ENCODE measurements at places on chromosomes 16 and 17. TPM values are rescaled to one million over a fixed set of nuclear protein-coding genes. Genes with fewer than 3 reads are reported as not detected.

GAST gene
- not detected for total RNA-seq

KLHL10 gene
- total RNA-seq = 0.29 TPM

ANKS4B gene
- total RNA-seq = not detected

CBFA2T3 gene
- not detected for total RNA-seq

ENPP7 gene
- total RNA-seq = not detected

GDPD3 gene
- 2.1 TPM for total RNA-seq

AFMID gene
- 94.3 TPM for total RNA-seq

FDXR gene
- total RNA-seq = 8.4 TPM

DNA sequence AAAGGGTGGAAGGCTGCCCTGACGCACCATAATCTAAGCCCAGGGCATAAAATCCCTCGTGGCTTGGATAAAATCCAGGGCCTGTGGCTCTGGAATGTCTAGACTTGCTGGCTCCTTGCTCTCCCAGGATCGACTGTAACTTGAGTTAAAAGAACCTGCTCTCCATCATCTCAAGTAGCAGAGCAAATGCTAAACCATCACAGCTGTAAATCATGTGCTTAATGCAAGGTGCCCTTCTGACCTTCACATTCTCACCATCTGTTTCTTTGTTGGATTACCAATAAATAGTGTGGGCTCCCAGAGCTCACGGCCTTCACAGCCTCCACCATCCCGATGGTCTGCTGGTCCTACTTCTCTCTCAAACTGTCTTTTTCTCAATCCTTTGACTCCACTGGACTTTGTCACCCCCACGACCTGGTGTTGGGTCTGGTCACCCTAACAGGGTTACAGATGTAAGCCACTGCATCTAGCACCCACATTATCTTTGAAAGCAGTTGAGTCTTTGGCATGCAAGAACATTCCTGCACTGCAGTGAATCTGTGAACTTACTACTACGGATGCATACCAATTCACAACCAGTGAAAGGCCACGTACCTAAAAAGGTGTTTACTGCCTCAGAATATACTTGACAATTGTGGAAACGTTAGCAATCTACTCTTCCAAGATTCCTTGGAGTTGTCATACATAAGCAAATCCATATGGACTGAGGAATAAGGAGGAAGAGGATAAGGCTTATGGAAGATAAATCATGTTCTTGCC lies 15.3 kb downstream of the RSL1D1 start:
- H3K4me3 ChIP-seq = no peak overlapping the region
- no peak for DNase-seq
- H3K27ac ChIP-seq = no peak overlapping the region
- peaks cover 45% of the 10 kb centered on the region for H3K36me3 ChIP-seq
- no peaks in the 10 kb centered on the region for H3K27me3 ChIP-seq
- no peaks in the 10 kb centered on the region for H3K4me1 ChIP-seq

DNA sequence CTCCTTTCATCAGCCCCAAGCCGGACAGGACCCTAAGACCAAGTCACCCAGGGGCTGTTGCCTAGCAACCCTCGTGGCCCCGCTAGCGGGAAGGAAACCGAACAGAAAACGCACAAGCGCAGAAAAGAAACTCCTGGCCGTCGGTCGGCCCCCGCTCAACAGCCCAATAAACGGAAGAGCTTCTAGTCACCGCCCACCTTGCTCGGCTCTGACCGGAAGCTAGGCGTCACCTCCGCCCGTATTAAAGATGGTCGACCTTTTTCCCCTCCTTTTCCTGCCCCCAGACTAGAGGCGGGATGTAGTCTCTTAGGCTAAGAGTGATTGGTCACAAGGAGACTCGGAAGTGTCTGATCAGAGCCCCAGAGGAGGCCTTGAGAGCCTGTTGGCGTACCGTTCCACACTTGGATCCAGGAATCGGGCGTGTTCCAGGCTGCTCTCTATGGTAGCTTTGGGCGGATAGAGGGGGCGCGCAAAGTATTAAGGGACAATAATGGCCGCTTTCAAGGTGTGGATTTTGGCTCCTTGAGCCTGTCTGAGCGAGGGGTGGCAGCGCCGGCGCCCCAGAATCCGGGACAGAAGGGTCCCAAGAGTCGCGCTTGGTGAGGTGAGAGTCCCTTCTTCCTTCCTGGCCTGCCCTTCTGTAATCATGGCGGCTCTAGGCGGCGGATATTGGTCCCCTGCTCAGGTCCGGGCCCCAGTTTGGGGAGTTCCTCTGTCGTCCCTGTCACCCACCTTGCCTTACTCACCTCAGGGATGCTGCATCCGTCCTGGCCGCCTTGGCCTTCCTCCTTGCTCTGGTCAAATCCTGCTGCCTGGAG lies at the start of the genes DHX38 and TXNL4B:
Gene DHX38 (plus strand): TSS at position 400 of the 818 bp plus-strand sequence. CDS start 2,311 bp downstream, outside the sequence.
Gene TXNL4B (minus strand): TSS at position 173 of the 818 bp plus-strand sequence. CDS start 2,871 bp downstream, outside the sequence.
- H3K4me3 ChIP-seq = peak within 1 kb of the TSS; percentile 100
- H3K27me3 ChIP-seq = no peaks in the 10 kb centered on the region
- peaks cover 29% of the 10 kb centered on the region for H3K36me3 ChIP-seq
- peaks cover 34% of the 10 kb centered on the region for H3K4me1 ChIP-seq
- H3K27ac ChIP-seq = peak within 1 kb of the TSS; percentile 69
- peak; percentile 99 for DNase-seq

- no peaks in the 10 kb centered on the region for H3K4me1 ChIP-seq
- DNase-seq = no peak
- no peaks in the 10 kb centered on the region for H3K27me3 ChIP-seq
- H3K36me3 ChIP-seq = no peaks in the 10 kb centered on the region
These were observed at the start of gene FBXO39 for GRCh38 chr17:6775871-6776405. FBXO39 (plus strand) TSS chr17:6776215; CDS start chr17:6779869, 3,654 bp downstream.

DNA sequence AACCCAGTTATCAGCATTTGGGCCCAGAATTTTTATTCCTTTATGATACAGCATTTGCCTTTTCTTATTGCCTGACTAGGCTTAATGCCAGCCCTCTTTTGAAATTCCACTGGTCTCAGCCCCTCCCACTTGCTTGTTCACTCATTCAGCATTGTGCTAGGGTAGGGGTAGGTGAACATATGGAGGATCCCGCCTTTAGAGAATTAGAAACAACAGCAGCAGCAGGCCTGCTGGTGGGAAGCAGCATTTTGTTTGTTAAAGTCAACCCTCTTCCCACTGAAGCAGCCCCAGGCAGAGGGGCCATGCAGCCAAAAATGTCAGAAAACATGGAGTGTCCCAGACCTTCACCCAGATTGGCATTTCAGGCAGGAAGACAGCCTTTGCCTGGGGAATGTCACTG lies 1355.2 kb downstream of the CDH8 start:
- H3K4me1 ChIP-seq = no peaks in the 10 kb centered on the region
- H3K27me3 ChIP-seq = no peaks in the 10 kb centered on the region
- H3K36me3 ChIP-seq = no peaks in the 10 kb centered on the region
- no peak for DNase-seq
- no peak overlapping the region for H3K4me3 ChIP-seq
- H3K27ac ChIP-seq = no peak overlapping the region

DNA sequence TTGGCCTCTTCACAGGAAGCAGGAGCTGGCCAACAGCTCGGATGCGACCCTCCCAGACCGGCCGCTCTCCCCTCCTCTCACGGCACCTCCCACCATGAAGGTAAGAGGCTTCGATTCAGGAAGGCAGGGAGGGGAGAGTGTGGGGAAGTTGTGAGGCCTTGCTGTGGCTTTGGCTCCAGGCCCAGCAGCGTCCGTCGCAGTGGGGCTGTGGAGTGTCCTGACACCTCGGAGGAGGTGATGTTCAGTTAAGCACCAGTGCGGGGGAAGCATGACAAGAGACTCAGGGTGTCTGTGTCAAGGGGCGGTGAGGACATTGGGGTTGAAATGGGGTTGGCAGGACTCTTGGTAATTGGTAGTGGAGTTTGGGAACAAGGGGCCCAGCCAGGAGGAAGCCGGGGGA lies 109.0 kb downstream of the RAP1GAP2 start:
- no peaks in the 10 kb centered on the region for H3K4me1 ChIP-seq
- H3K27me3 ChIP-seq = no peaks in the 10 kb centered on the region
- peak; percentile 26 for DNase-seq
- H3K4me3 ChIP-seq = no peak overlapping the region
- no peak overlapping the region for H3K27ac ChIP-seq

DNA sequence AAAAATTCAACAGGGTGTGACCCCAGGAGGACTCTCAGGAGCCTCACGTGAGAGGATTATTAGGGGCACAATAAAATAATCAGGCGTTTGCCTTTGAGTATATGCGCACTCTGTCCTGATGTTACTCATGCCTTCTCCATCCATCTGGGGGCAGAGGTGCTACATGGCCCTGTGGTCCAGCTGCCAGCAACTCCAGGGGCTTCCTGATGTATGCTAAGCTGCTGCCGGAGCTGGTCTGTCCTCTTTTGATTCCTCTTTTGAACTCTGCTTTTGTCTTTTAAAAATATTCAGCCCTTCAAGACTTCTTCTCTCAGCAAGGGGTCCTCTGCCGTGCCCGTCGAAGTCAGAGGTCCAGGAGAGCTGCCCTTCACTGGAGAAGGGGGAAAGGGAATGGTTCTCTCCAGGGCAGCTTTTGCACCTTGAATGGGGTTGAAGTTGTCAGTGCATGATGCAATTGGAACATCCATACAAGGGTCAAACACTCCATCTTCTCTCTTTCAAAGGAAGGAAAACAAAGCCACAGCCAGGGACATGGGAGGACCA lies 431.4 kb downstream of the SHISA9 start:
- no peak overlapping the region for H3K4me3 ChIP-seq
- no peaks in the 10 kb centered on the region for H3K4me1 ChIP-seq
- no peak for DNase-seq
- H3K36me3 ChIP-seq = no peaks in the 10 kb centered on the region

GRCh38 chr17:8991514-8992285 lies 26.2 kb upstream of the PIK3R5 start:
- H3K4me3 ChIP-seq = no peak overlapping the region
- no peaks in the 10 kb centered on the region for H3K27me3 ChIP-seq
- no peak overlapping the region for H3K27ac ChIP-seq
- H3K4me1 ChIP-seq = no peaks in the 10 kb centered on the region
- no peaks in the 10 kb centered on the region for H3K36me3 ChIP-seq

- H3K4me1 ChIP-seq = peaks cover 31% of the 10 kb centered on the region
- no peak overlapping the region for H3K27ac ChIP-seq
- DNase-seq = no peak
These were observed 2.6 kb downstream of the RIPOR1 start for GRCh38 chr16:67531247-67531646.

GRCh38 chr17:2357237-2357636 lies 19.9 kb downstream of the SGSM2 start:
- H3K27me3 ChIP-seq = no peaks in the 10 kb centered on the region
- DNase-seq = no peak
- no peak overlapping the region for H3K4me3 ChIP-seq
- H3K4me1 ChIP-seq = peaks cover 3% of the 10 kb centered on the region

DNA sequence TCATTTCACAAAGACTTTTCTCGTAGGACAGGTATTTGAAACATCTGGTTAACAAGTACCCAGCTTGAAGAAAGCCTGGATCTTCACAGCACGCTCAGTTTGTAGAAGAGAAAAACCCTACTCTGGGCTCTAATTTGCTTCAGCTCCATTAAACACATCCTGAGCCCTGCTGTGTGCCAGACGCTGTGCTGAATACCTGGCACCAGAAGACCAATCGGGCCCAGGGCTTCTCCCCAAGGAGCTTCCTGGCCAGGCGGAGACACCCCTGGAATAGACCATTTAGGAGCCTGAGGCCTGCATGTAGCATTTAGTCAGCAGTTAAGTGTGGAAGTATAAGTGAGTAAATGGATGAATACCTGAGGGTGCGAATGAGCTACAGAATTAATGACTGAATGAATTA lies 8.9 kb upstream of the ABAT start:
- no peak overlapping the region for H3K27ac ChIP-seq
- H3K27me3 ChIP-seq = no peaks in the 10 kb centered on the region
- DNase-seq = no peak
- H3K4me1 ChIP-seq = no peaks in the 10 kb centered on the region
- no peak overlapping the region for H3K4me3 ChIP-seq

DNA sequence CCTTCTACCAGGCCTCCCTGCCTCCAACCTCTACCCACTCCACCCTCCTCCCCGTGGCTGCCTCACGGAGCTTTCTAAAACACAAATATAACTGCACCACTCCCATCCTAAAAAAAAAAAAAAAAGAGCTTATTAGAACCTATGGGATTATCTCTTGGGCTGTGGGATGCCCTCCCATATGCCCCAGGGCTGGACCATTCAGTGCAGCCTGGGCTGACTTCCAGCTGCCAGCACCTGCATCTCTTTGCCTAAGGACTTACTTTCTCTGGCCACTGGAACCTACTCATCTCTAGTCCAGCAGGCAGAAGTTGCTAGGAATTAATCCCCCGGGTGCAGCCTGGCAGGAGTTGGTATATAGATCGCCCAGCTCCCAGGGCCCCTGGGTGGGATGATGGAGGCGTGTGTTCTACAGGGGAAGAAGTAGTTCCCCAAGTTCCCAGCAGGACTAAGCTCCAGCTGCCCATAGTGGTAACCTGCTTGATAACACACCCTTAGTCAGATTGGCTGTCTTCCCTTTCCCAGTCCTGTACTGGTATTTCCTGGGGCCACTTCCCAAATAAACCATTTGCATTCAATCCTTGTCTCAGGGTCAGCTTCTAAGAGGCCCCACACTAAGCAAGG lies 10.3 kb downstream of the MPP3 start:
- no peak overlapping the region for H3K27ac ChIP-seq
- H3K36me3 ChIP-seq = no peaks in the 10 kb centered on the region
- no peak for DNase-seq
- no peaks in the 10 kb centered on the region for H3K27me3 ChIP-seq

- H3K27me3 ChIP-seq = no peaks in the 10 kb centered on the region
- H3K36me3 ChIP-seq = no peaks in the 10 kb centered on the region
- no peak overlapping the region for H3K27ac ChIP-seq
- no peak overlapping the region for H3K4me3 ChIP-seq
- DNase-seq = no peak
These were observed 36.2 kb downstream of the RBFOX3 start for GRCh38 chr17:79574656-79575055.

- no peak overlapping the region for H3K27ac ChIP-seq
- no peaks in the 10 kb centered on the region for H3K36me3 ChIP-seq
- no peak overlapping the region for H3K4me3 ChIP-seq
- H3K4me1 ChIP-seq = no peaks in the 10 kb centered on the region
These were observed 1.5 kb upstream of the CARD14 start for GRCh38 chr17:80168371-80168770.

GRCh38 chr17:12318571-12319266 lies 298.0 kb downstream of the MAP2K4 start:
- no peak overlapping the region for H3K27ac ChIP-seq
- no peaks in the 10 kb centered on the region for H3K4me1 ChIP-seq
- no peak overlapping the region for H3K4me3 ChIP-seq

Measured in Karpas-422 (cell line).